ENCODE measurements at places on chromosomes 16 and 17.
A peak's percentile ranks its signal among the peaks of the same experiment; 100 is the strongest.

GRCh38 chr17:55279788-55280187 lies 15.0 kb downstream of the HLF start:
- no peak for DNase-seq

- no peak for DNase-seq
These were observed 15.9 kb upstream of the CLEC18C start for GRCh38 chr16:70157477-70158260.

GRCh38 chr16:79276501-79276900 lies 324.0 kb downstream of the MAF start:
- no peak for DNase-seq

- DNase-seq = no peak
These were observed 588.7 kb downstream of the RBFOX1 start for GRCh38 chr16:7921345-7921744.

DNA sequence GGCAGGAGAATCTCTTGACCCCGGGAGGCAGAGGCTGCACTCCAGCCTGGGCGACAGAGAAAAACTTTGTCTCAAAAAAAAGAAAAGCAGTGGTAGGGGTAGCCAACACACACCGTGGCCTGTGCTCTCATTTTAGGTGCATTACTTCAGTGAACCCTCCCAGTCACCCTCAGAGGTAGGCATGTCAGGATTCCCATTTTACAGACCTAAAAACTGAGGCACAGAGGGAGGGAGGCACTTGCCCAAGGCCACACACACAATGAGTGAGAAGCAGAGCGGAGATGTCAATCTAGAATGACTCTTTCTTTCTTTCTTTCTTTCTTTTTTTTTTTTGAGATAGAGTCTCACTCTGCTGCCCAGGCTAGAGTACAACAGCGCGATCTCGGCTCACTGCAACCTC lies 5.2 kb downstream of the COTL1 start:
- DNase-seq = no peak

DNA sequence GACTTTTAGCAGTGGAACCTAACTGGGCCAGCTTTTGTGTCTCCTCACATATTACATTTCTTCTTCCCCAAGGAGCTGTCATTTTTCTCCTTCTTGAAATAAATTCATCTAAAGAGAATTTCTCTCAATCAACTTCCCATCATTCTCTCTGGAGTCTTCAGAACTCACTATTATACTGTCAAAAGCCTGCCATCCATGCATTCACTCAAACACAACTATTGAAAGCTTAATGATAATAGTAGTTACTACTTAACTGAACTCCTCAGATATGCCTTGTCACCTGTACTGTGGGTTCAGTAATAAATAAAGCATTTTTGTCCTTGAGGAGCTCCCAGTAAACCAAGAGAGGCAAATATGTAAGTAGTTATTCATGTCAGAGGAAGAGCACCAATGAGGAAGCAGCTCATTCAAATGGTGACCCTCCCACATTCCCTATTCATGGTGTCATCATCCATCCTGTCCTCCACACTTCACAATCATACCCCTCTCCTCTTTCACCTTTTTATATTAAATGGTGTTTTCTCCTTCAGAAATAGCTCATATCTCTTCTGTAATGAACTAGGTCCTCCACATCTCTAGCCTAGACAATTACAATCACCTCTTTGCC lies 162.6 kb downstream of the CA10 start:
- no peak for DNase-seq

DNA sequence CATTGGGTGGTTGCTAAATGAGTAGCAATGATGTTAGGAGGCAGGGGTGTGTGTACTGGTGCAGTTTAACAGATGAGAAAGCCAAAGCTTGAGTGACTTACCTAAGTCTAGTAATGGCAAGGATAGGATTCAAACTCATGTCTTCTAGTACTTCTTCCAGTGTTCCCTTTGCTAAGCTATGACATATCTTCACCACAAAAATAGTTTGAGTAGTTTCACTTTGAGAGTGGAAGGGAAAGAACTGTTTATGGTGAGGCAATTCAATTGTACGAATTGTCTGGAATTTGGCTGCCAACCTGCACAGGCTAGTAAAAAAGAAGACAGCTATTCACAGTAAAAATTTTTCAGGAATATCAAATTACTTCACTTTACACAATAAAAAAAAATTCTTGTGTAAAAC lies 138.0 kb downstream of the NLK start:
- no peak for DNase-seq

GRCh38 chr17:3636154-3636907 lies at the start of the genes CTNS and SHPK:
Gene CTNS (plus strand): TSS chr17:3636760. CDS start chr17:3640207, 3,447 bp downstream.
Gene SHPK (minus strand): TSS chr17:3636250. CDS start chr17:3636219, 31 bp downstream.
- DNase-seq = peak; percentile 82

GRCh38 chr16:4373909-4374742 lies 2.5 kb downstream of the VASN start:
- no peak for DNase-seq

- no peak for DNase-seq
These were observed 597 bp downstream of the OVCA2 start for GRCh38 chr17:2042390-2042847.

DNA sequence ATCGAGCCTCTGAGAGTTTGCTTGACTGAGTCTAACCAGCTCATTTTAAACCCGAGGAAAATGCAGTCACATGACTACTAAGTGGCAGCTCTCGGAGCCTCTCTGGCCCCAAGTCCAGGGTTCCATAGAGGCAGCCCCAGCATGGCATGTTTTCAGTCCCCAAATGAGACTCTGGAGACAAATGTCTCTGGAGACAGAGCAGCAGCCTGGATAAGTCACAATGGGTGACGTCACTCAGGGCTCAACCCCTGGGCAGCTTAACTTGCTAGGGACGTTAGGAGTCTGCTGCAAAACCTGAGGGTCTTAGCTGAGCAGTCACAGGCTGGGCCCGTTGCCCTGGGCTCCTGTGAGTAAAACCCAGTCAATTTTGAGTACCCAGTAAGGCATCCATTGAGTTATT lies 6.9 kb upstream of the STH start:
- DNase-seq = no peak

- DNase-seq = no peak
These were observed 33.8 kb upstream of the SALL1 start for GRCh38 chr16:51184702-51185433.

- no peak for DNase-seq
These were observed 584.7 kb downstream of the WWOX start for GRCh38 chr16:78684030-78684611.

- peak; percentile 42 for DNase-seq
These were observed 5.3 kb downstream of the DOC2A start for GRCh38 chr16:30005341-30006094.

DNA sequence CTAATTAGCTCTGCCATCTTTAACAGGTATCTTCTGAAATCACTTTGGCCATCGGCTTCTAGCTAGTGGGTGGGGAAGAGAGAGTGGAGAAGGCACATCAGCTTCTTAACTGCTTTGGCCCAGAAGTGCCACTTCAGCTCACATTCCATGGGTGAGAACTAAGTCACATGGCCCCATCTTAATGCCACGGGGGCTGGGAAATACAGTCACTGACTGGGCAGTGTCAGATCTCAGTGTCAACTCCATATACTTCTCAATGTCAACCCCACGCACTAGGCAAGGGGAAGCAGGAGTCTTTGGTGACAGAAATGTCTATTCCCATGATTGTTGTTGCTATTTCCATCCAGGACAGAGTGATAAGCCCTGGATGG lies 29.4 kb downstream of the CCR7 start:
- DNase-seq = no peak

GRCh38 chr16:88455610-88456355 lies 2.7 kb downstream of the ZFPM1 start:
- no peak for DNase-seq

DNA sequence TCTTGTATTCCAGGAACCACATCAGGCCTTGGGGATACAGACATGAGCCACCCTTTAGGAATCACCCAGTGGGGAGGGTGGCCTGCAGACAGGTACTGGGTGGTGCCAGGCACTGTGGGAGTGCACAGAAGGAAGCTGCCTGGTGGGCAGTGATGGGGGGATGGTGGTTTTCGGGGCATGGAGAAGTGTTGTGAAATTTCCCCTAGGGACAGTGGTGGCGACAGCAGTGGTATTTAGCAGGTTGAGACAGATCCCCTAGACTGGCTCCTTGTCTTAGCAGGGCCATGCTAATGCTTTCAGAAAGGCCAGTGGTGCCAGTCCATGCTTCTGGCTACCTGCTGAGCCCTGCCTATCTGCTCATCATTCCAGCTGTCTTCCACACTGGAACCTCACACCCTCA lies 129.6 kb downstream of the SPACA3 start:
- no peak for DNase-seq

- DNase-seq = no peak
These were observed 148.5 kb upstream of the XYLT1 start for GRCh38 chr16:17619261-17619660.

DNA sequence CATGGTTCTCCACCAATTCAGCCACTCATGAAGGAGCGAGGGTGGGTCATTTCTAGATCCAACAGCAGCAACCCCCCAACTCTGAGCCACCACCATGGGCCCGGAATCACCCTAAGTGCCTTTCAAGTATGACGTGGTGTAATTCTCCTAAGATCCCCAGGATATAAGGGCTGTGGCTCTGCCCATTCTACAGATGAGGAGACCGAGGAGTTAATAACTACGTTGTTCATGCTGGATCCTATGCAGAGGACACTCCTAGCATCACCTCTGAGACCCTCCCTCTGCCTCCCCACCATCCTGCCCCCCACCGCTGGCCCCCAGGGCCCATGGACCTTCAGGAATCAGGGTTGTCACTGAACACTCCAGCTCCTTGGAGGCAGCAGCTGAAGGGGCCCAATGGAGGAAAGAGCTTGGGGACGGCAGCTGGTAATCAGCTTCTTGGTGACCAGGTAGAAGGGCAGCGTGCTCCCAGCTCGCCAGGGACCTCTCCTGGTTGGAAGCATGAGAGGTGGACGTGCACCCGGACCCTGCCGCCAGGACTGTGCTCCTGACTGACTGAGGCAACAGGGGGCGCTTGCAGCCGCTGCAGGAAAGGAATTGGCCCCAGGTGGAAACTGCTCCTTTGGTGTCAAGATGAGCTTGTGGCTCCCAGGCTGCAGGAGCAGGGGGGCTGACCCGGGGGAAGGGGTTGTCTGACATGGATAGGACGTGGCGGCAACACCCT lies 28.2 kb upstream of the CACNG1 start:
- no peak for DNase-seq

DNA sequence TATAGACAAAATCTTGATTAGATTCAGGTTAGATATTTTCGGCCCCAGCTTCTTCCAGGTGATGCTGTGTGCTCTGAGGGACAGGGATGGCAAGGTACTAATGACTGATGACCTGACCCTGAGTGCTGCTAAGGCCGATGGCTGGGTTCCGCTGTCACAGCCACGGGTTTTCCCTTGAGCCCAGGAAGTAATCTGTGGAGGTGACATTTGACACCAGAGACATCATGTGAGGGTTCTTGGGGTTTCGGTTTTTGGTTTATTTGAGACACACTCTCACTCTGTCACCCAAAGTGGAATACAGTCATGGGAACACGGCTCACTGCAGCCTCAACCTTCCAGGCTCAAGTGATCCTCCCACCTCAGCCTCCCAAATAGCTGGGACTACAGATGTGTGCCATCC lies 9.8 kb downstream of the OTOP3 start:
- no peak for DNase-seq

DNA sequence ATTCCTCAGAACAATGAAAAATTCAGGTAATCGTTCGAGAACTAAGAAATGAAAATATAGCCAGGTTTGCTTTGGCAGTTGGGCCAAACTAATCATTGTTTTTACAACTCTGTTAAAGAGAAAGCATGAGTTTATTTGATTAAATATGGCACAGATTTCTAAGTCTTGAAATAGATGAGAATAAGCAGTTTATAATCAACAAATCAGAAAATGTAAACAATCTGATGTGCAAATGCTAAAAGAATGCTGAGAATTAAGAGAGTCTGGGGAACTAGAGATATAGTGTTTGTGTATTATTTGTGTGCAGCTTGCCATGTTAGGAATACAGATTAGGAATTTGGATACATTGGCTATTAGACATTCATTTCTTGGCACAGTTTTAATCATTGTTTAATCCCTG lies 212.5 kb downstream of the TANC2 start:
- DNase-seq = no peak

- DNase-seq = no peak
These were observed 271.2 kb downstream of the CBLN1 start for GRCh38 chr16:49010396-49010795.

- no peak for DNase-seq
These were observed 7.2 kb upstream of the PLXDC1 start for GRCh38 chr17:39158623-39159022.

DNA sequence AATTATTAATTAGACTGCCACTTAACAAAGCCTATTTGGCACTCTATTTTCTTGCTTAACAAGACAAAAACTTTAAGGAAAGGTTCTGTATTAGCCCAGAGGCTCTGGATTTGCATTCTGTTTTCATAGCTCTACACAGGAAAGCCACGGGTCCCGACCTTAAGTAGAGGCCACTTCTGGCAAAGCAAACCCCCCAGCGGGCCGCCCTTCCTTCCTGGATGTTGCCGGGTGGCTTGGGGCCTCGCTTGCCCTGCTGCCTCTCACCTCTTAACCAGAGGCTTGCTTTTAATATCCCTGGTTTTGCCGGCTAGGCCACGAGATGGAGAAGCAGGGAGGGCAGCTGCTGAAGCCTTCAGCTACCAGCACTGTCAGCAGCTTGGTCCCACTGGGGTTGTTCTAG lies 4.4 kb downstream of the RTN4RL1 start:
- no peak for DNase-seq

- no peak for DNase-seq
These were observed 12.3 kb downstream of the CANT1 start for GRCh38 chr17:78997231-78997741.

- peak; percentile 23 for DNase-seq
These were observed 229.8 kb downstream of the KATNIP start for GRCh38 chr16:27779641-27780164.

GRCh38 chr16:84739349-84740124 lies 39.7 kb downstream of the USP10 start:
- DNase-seq = no peak

- DNase-seq = no peak
These were observed 27.4 kb downstream of the CEP95 start for GRCh38 chr17:64534187-64534586.

DNA sequence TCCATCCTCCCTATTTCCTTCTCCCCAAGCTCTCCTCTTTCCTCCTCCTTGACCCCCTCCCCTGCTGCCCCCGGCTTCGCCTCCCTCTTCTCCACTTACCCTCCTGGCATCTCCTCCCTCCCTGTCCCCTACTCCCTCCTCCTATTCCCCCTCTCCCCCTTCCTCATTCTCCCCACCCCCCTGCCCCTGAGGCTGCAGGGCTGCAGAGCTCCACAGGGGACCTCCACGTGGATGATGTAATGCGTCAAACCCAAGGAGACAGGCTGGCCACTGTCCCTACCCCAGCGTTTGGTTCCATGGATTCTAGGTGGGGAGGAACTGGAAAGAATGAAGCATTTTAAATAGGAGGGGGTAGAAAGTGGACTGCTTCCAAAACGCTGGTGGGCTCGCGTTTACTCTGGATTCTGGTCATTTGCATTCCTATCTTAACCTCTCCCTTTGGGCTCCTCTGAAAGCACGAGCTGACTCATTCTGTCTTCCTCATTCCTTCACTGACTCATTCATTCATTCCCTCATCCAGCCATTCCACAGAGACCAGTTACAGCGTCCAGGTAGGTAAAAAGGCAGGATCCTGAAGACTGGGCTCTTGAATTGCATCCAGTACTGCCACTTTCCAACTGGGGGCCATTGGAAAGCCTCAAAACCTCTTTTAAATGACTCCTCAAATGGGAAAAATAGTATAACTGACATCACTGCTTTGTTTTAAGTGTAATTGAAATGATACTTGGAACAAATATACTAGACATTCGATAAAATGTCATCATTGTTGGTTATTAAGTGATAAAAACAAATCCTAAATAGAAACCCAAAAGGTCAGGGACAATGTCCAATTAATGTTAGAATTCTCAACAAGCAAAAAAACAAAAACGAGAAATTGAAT lies 943 bp upstream of the COTL1 start:
- no peak for DNase-seq

- no peak for DNase-seq
These were observed 13.2 kb upstream of the CLUH start for GRCh38 chr17:2724784-2725164.

Measured in DMS 273 treated with DMSO at 0.1 percent for 48 hours (cell line).